ENCODE measurements at places on chromosomes 3 and 15. TPM values are rescaled to one million over a fixed set of nuclear protein-coding genes. Genes with fewer than 3 reads are reported as not detected.

The ZNF106 gene
- polyA plus RNA-seq: 94.6 TPM

DNA sequence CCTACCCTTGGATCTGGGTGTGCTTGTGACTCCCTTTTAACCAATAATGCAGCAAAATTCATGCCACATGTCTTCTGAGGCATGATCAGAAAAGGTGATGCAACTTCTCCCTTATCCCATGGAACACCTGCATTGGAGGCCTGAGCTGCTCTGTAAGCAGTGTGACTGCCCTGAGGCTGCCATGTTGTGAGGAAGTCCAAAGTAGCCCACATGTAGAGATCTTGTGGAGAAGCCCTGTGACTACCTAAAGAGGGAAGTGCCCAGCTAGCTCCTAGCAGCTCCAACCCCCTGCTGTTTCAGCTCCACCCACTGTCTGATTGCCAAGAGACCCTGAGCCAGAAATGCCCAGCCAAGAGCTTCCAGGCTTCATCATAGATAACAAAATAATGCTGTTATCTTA is 6.4 kb upstream of the NR1D2 start:
- no peak for DNase-seq

The ZPLD1 gene
- not detected for polyA plus RNA-seq

GRCh38 chr3:8486936-8487335 is 14.7 kb upstream of the LMCD1 start:
- DNase-seq: no peak

GRCh38 chr3:32438596-32439344 is 47.1 kb downstream of the CMTM7 start:
- DNase-seq: no peak

The KLHL6 gene
- 1.1 TPM for polyA plus RNA-seq

GRCh38 chr15:73403171-73403570 is 34.4 kb upstream of the HCN4 start:
- DNase-seq: no peak

The CTXN2 gene
- polyA plus RNA-seq: not detected

GRCh38 chr15:67179411-67179995 is 75.0 kb downstream of the AAGAB start:
- DNase-seq: no peak

The GOLGA8B gene
- polyA plus RNA-seq: 21.0 TPM

- DNase-seq: no peak
These were observed 143.2 kb upstream of the HACD2 start for GRCh38 chr3:123728014-123728413.

DNA sequence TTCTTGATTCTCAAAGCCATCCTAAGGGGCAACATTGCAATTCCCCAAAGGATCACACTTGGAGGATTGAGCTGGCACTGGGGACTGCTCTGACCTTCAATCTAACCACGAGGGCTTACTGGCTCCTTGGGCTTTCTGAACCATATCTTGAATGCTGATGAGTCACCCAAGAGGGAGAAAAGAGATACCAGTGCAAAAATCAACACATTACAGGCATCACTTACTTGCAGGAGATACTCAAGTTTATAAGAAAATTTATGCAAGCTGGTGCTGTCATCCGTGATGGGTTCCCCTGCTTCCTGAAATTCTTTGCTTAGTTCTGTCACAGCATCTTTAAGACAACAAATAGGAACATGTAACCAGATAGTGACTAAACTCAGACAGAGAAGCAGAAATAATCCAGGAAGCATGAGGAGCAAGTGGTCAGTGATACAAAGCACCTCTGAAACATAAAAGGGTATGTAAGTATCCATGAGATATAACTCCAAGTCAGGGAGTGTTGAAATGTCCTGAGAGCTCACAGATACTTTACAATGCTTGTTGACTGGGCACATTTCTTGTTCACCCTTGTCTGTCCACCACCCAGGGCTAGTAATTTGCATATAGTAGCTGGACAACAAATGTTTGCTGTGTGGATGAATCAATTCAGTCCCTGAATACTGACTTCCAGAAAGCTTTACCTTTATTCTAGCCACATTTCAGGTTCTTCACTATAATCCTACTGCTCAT is 14.1 kb downstream of the FYCO1 start:
- no peak for DNase-seq

DNA sequence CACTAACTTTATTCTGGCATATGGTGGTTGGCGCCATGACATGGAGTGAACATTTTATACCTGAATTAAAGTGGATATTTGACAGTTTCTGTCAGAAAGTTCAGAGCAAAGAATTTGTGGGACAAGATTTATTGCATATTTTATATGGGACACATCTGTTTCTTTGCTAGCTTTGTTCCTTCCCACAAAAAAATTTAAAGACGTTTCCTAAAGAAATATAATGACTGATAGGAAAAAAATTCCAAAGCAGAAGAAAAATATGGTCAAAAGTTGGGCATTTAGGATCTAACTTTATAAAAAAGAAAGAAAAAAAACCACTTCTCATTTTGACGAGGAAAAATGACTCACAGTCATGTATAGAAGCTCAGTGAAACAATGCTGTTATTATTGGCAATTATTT is 101.6 kb downstream of the GREM1 start:
- no peak for DNase-seq

DNA sequence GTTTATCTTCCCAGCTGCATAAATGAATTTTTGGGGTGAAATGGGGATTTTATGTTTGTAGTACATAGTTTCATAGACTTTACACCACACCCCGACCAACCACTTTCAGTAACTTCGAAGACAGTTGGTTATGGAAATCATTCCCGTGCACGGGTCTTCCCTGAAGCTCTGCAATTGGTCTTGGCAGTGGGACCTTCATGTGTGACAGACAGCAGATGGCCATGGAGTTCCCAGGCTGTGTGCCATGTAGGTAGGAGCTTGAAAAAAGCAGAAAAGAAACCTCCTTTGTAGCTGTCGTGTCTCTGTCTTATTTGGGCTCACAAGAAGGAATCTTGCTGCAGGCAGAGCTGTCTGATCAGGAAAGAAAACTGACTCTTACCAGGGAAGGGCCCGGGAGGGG is 25.9 kb downstream of the EXOG start:
- DNase-seq: no peak

DNA sequence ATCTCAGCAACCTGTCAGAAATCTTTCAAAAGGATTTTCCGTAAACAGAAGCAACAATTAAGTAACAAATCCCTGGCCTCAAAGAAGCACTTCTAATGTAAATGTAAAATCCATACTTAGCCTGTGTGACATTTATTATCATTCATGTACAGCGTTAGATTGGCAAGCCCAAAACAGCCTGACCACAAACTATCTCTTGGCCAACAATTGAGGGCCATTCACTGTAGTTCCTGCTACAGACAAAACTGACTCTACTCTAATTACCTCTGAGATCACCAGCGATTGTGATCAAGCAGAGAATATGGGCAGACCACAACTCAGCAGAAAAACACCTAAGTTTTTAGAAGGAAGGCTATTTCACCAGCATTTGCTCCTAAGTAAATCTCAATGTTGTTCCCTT is 9.2 kb downstream of the SHQ1 start:
- DNase-seq: no peak
